Adrenal gland (tissue), 19 donors: ENCODE measurements at places on chromosomes 11 and 22. TPM values are rescaled to one million over a fixed set of nuclear protein-coding genes. Genes with fewer than 3 reads are reported as not detected.

Gene TMPRSS6
- 0.14 TPM for total RNA-seq

Gene DDX10
- total RNA-seq = 141 TPM

Gene CEND1
- total RNA-seq = not detected

Gene CTNND1
- total RNA-seq = 127 TPM

Gene TMPRSS4
- total RNA-seq = not detected

Gene CRKL
- total RNA-seq = 69.1 TPM

Gene DSCAML1
- 0.50 TPM for total RNA-seq

GRCh38 chr22:33470456-33470855 is 412.3 kb upstream of the SYN3 start:
- H3K4me3 ChIP-seq = no peak overlapping the region
- H3K4me1 ChIP-seq = no peaks in the 10 kb centered on the region
- H3K27ac ChIP-seq = no peak overlapping the region
- H3K36me3 ChIP-seq = no peaks in the 10 kb centered on the region

DNA sequence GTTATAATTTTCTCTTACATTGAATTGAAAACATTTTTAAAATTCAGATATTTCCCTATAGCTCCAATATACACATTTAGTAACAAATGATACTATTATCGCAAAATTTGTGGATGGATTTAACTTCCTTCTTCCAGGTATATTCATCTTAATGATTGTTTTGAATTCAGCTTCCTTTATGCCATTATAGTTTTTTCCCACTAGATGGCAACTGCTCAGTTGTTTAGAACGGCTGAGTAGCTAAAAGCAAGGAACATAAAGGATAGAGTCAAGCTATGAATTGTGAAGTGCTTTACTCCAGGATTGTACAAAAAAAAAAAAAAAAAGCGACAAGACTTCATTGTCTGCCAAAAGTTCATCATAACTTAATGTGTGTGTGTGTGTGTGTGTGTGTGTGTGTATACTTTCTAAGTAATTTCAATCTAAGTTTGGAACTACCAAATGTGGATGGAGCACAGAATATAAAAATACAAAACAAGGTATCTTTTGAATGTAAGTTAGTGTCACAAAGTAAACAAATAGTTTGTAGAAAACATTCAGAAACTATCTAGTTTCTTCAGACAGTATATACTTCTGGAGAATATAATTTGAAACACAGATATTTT is 846.4 kb downstream of the DLG2 start:
- DNase-seq = no peak
- H3K27ac ChIP-seq = no peak overlapping the region
- H3K4me3 ChIP-seq = no peak overlapping the region

DNA sequence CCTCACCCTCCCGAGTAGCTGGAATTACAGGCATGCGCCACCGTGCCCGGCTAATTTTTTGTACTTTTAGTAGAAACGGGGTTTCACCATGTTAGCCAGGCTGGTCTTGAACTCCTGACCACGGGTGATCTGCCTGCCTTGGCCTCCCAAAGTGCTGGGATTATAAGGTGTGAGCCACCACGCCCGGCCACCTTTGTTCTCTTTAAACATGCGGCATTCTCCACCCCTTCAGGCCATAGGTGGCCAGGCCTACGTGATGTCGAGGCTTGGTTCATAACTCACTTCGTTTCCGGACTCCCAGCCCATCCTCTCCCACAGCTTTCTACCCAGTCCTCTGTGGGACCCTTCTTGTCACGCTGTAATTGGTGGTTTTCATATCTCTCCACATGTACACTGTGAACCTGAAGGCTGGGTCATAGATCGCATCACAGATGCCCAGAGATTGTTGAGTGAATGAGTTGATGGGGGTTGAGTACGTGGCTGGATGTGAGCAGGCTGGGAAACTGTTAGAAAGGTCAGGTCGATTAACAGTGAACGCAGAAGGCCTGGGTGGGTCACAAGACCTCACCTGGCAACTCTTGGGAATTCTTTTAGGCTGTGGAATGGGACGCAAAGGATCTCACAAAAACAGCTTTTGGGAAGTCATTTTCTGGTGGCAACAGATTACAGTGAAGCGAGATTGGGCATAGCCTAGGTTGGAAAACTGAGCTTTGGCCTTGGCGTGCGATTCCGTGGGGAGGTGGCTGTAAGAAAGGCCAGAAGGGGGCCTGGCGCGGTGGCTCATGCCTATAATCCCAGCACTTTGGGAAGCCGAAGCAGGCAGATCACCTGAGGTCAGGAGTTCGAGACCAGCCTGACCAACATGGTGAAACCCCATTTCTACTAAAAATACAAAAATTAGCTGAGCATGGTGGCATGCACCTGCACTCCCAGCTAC is 44.5 kb downstream of the ST14 start:
- no peaks in the 10 kb centered on the region for H3K4me1 ChIP-seq
- DNase-seq = no peak
- H3K27ac ChIP-seq = no peak overlapping the region
- no peaks in the 10 kb centered on the region for H3K27me3 ChIP-seq

DNA sequence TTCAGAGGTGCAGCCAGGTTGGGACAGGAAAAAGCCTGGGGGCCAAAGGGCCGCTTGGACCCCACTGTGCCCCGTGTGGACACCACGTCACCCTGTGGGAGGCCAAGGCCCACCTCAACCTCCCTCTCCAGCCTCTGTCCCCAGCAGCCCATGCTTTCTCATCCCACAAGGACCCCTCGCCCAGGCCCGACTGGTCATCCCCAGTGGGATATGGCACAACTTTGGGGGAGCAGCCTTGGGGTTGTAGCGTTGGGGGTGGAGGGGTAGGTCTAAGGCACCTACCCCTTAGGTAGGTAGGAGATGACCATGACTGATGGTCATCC is 44.0 kb downstream of the IGF2 start:
- no peak overlapping the region for H3K27ac ChIP-seq
- H3K4me1 ChIP-seq = no peaks in the 10 kb centered on the region
- peaks cover 11% of the 10 kb centered on the region for H3K27me3 ChIP-seq

DNA sequence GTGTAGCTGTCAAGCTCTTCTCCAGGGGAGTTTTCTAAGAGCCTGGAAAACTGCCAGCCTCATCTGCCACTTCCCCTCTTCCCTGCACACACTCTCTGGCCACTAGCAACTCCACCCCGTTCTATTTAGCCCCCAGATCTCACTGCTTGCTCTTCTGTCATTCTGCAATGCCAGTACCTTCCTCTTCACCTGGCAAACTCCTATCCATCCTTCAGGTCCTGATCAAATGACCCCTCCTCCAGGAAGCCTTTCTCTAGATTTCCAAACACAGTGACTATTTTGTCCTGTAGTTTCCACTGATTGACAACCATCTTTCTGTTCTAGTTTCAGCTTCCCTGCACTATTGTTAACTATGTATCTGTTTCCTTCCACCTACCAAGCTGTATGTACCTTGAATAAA is 437.7 kb downstream of the SOX6 start:
- no peaks in the 10 kb centered on the region for H3K27me3 ChIP-seq
- no peak overlapping the region for H3K4me3 ChIP-seq
- no peaks in the 10 kb centered on the region for H3K4me1 ChIP-seq
- H3K27ac ChIP-seq = no peak overlapping the region
- H3K36me3 ChIP-seq = no peaks in the 10 kb centered on the region

DNA sequence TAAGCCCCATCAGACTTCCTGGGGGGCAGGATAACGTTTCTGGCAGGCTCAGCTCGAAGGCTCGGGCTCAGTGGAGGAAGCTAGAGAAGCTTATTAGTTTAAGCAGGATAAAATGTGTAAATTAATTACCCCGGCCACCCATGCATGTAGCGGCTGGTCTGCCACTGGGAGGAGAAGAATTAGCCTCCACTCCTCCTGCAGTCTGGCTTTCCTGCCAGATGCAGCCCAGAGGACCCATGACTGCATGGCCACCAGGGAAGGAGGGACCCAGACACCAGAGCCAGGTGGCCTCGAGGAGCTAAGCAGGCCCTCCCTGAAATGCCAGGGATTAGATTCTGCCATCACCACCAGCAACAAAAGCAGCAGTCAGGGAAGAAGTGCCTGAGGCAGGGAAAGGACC is 32.3 kb downstream of the TRIM29 start:
- peaks cover 7% of the 10 kb centered on the region for H3K27me3 ChIP-seq
- H3K36me3 ChIP-seq = no peaks in the 10 kb centered on the region
- DNase-seq = no peak
- no peak overlapping the region for H3K4me3 ChIP-seq

- H3K27me3 ChIP-seq = no peaks in the 10 kb centered on the region
- H3K27ac ChIP-seq = no peak overlapping the region
- H3K4me3 ChIP-seq = no peak overlapping the region
Observed at GRCh38 chr11:46537537-46538295, 56.1 kb downstream of the AMBRA1 start.

GRCh38 chr11:40292721-40293508 is 1166.5 kb downstream of the LRRC4C start:
- peak overlapping the region; percentile 52 for H3K4me3 ChIP-seq
- no peaks in the 10 kb centered on the region for H3K4me1 ChIP-seq
- no peaks in the 10 kb centered on the region for H3K36me3 ChIP-seq
- no peak for DNase-seq

DNA sequence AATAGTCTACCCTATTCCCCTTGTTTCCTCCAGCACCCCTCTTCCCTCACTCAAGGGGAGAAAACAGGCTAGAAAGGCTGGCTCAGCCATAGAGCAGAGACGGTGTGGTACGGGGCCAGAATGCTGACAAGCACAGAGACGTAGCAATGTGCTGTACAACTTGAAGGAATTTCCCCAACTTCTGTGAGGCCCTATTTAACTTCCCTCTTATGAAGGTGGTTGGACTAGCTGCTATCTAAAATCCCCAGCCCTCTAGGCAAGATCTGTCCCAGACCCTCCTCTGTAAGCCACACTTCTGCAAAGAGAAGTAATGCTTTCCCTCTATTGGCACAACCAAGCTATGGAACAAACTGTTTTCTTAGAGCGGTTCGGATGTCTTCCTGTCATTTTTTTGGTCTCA is 37.8 kb downstream of the PLEKHA7 start:
- no peaks in the 10 kb centered on the region for H3K27me3 ChIP-seq
- no peak for DNase-seq
- no peak overlapping the region for H3K4me3 ChIP-seq
- no peaks in the 10 kb centered on the region for H3K36me3 ChIP-seq
- H3K4me1 ChIP-seq = no peaks in the 10 kb centered on the region
- no peak overlapping the region for H3K27ac ChIP-seq

DNA sequence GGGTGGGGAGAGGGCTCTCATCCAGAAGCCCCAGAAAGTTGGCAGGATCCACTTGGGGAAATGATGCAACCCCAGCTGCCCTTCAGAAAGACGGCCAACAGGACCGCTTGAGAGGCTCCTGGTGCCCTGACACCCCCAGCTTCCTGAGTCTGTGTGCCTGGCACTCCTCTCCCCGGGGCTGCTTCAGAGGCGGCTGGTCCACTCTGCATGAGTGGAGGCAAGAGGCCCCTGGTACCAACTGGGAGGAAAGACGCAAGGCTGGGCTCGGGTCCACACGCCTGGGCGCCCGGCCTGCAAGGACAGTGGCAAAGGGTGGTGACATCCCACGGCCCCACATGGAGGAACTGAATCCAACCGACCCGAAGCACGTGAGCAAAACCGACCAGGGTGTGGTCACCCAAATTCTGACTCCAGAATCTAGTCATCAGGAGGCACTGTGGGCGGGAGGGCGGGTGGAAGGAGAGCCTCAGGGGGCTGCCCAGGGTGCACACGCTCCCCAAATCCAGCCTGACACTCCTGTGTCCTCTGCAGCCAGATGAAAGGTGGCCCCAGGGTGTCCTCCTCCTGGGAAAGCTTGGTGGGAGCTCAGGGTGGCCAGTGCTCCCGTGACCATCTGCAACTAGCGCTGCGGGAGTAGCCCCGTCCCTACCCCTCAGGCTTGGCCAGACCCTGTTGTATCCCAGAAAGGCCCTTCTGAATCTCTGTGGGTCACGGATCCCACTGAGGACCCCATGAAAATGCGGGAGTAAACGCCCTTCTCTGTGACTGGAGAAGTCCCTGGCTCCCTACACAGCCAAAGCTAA is 3.7 kb downstream of the RNH1 start:
- H3K27ac ChIP-seq = peak overlapping the region; percentile 83
- no peaks in the 10 kb centered on the region for H3K27me3 ChIP-seq
- peaks cover 36% of the 10 kb centered on the region for H3K36me3 ChIP-seq
- H3K4me1 ChIP-seq = peaks cover 27% of the 10 kb centered on the region
- peak; percentile 77 for DNase-seq

- peak; percentile 70 for DNase-seq
- H3K27ac ChIP-seq = no peak overlapping the region
- no peak overlapping the region for H3K4me3 ChIP-seq
- no peaks in the 10 kb centered on the region for H3K36me3 ChIP-seq
- no peaks in the 10 kb centered on the region for H3K4me1 ChIP-seq
- H3K27me3 ChIP-seq = no peaks in the 10 kb centered on the region
Observed at GRCh38 chr11:22244986-22245592, 52.2 kb downstream of the ANO5 start.

- no peaks in the 10 kb centered on the region for H3K4me1 ChIP-seq
- DNase-seq = no peak
- H3K27ac ChIP-seq = no peak overlapping the region
- H3K36me3 ChIP-seq = no peaks in the 10 kb centered on the region
Observed at GRCh38 chr11:127071606-127072005, 71.0 kb upstream of the KIRREL3 start.

DNA sequence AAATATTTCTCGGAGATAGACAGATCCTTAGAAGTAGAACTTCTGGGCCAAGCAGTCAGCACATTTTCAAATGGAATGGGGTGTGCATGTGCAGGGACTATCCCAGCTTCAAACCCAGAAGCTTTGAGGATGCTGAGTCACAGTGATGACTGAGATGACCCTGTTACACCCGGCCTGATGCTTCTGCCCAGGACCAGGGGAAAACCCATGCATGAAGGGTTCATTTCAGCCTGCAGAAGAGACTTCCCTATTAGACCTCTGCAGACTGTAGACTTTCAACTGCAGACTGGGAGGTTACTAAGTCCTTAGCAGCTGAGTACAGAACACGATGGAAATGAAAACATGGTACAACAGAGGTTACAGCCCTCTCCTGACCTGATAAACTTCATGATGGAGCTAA is 3.6 kb upstream of the OR2AT4 start:
- H3K27me3 ChIP-seq = no peaks in the 10 kb centered on the region
- H3K27ac ChIP-seq = no peak overlapping the region
- no peaks in the 10 kb centered on the region for H3K4me1 ChIP-seq
- H3K36me3 ChIP-seq = no peaks in the 10 kb centered on the region

- DNase-seq = peak; percentile 58
- H3K4me1 ChIP-seq = no peaks in the 10 kb centered on the region
- H3K36me3 ChIP-seq = no peaks in the 10 kb centered on the region
- H3K27ac ChIP-seq = peak overlapping the region; percentile 47
Observed at GRCh38 chr11:96012086-96012824, 88.3 kb upstream of the MTMR2 start.

GRCh38 chr11:9535189-9535781 is 38.2 kb upstream of the WEE1 start:
- DNase-seq = peak; percentile 59
- no peak overlapping the region for H3K27ac ChIP-seq

GRCh38 chr11:74870485-74870884 is 78.4 kb downstream of the XRRA1 start:
- DNase-seq = no peak
- H3K36me3 ChIP-seq = no peaks in the 10 kb centered on the region
- no peaks in the 10 kb centered on the region for H3K27me3 ChIP-seq
- no peaks in the 10 kb centered on the region for H3K4me1 ChIP-seq

GRCh38 chr11:111444040-111444439 is 65.0 kb upstream of the POU2AF1 start:
- no peak overlapping the region for H3K27ac ChIP-seq
- H3K4me3 ChIP-seq = no peak overlapping the region
- H3K36me3 ChIP-seq = no peaks in the 10 kb centered on the region
- H3K27me3 ChIP-seq = no peaks in the 10 kb centered on the region
